ENCODE measurements at places on chromosomes 16 and 17.

DNA sequence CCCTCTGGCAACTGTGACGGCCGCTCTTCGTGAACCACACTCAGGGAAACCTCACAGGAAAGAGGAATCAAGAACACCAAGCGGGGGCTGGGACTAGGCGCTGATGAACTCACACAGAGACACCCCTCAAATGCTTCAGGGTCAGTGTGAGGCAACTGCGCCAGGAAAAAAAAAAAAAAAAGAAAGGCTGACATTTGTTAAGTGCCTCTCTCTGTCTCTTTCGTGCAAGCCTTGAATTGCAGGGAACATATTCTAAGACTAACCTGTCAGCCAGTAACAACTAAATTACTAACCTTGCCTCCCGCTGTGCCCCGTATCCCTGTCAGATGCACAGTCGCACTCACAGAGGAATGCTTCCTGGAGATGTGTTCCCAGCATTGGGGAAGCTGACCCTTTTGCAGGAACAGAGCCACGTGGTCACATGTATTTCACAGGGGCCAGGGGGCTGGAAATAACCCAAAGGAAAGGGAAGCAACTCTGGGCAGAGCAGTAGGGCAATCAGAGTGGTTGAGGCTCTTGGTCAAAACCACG is 247.8 kb downstream of the XYLT1 start:
- DNase-seq, result no peak

GRCh38 chr16:46897471-46897870 is 13.3 kb downstream of the GPT2 start:
- no peak for DNase-seq

DNA sequence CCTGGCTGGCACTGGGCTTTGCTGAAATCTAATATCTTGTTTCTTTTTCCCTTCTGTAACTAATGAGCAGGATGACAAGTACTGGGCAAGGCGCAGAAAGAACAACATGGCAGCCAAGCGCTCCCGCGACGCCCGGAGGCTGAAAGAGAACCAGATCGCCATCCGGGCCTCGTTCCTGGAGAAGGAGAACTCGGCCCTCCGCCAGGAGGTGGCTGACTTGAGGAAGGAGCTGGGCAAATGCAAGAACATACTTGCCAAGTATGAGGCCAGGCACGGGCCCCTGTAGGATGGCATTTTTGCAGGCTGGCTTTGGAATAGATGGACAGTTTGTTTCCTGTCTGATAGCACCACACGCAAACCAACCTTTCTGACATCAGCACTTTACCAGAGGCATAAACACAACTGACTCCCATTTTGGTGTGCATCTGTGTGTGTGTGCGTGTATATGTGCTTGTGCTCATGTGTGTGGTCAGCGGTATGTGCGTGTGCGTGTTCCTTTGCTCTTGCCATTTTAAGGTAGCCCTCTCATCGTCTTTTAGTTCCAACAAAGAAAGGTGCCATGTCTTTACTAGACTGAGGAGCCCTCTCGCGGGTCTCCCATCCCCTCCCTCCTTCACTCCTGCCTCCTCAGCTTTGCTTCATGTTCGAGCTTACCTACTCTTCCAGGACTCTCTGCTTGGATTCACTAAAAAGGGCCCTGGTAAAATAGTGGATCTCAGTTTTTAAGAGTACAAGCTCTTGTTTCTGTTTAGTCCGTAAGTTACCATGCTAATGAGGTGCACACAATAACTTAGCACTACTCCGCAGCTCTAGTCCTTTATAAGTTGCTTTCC is 56.0 kb downstream of the HLF start:
- DNase-seq, result no peak

DNA sequence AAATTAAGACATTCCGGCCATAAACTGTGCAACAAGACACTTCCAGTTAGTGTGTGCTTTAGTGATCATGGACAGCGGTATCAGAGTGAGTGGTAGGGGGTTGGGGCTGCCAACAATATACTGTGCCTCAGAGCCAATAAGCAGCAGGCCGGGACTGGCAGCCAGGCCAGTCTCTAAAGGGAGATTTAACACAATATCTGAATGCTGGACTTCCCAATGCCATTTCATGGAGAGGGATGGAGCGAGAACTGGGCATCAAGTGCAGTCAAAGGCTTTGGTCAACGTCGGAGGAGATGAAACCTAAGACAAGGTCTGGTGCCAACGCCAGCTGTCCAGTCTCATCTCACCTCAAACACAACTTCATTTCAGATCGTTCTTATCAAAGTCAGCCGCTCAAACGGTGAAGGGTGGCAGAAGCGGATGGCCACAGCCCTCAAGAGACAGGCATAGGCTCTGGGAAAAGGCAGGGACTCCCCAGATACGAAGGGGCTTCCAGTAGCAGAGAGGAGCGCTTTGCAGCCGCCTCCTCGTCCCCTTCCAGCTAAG is 935 bp downstream of the USP32 start:
- DNase-seq, result no peak

GRCh38 chr17:29046473-29046839 is 3.5 kb downstream of the PIPOX start:
- no peak for DNase-seq
